Sigmoid colon (tissue), 7 donors: ENCODE measurements at places on chromosomes 16 and 17. TPM values are rescaled to one million over a fixed set of nuclear protein-coding genes. Genes with fewer than 3 reads are reported as not detected.
A peak's percentile ranks its signal among the peaks of the same experiment; 100 is the strongest.

DNA sequence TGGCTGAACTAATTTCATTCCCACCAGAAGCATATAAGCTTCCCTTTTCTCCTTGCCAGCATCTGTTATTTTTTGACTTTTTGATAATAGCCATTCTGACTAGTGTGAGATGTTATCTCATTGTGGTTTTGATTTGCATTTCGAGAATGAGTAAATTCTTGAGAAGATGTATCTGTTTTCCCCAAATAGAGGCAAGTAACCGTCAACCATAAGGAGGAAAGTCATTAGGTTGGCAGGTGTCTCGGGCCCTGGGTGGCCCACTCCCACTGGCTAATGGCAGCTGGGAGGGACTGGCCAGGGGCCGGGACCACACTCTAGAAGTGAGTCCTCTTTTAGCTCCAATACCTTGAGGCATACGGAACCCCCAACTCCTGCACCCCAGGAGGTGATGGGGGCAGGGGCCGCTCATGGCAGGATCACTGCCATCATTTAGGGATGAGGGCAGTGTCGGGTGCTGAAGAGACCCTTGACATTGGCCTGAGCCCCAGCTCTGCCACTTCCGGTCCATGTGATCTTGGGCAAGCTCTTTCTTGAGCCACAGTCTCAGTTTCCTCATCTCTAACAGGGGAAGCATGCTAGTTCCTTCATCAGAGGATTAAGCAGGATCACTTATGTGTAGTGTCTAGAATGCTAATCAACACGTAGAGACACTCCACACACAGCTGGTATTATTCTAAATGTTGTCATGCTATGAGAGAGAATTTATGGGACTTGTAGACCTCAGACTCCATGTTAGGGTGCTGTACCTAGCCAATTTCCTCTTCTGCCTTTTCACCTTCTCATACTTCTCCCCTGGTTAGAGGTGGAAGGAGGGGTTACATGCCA, 44.3 kb downstream of the RGS9 start:
- no peak for DNase-seq

DNA sequence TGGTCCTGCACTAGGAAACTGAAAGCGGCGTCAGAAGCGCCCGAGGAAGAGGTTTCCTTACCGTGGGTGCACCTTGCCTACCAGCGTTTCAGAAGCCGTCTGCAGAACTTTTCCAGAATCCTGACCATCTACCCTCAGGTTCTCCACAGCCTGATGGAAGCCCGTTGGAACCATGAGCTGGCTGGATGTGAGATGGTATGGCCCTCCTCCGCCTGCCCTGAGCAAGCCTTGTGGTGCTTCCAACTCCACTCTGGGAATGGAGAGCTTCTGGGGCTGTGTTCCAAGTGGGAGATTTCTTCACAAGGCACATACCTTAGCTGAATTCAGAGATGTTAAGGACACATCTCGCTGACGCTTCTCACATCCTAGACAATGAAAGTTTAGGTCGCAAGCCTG, 51.8 kb upstream of the ENDOV start:
- peak; percentile 61 for DNase-seq

DNA sequence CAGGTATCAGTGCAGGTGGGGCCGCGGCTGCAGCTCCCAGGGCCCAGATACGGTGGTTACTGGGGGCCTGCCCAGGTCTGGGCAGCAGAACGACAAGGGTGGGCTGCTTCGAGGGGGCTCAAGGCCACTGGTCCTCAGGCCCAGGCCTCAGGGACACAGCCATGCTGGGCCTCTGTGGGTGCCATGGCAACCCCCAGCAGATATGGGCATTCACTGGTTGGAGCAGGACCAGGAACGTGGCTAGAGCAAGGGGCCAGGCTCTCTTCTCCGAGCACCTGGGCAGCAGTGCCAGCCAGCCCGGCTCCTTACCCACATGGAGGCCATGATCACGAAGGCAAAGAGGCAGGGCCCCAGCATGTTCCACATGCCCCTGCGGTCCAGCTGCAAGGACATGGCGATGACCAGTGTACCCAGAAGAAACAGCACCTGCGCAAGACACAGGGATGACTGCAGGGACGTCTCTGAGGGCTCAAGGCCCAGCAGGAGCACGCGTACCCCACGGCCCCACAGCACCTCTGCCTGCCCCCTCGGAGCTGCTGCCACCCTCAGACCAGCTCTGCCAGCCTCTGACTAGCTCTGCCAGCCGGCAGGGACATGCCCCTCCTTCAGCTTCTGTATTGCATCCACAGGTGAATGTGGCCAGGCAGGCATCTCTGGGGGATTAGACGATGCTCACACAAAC, 2.1 kb upstream of the MRPL28 start:
- DNase-seq = no peak

DNA sequence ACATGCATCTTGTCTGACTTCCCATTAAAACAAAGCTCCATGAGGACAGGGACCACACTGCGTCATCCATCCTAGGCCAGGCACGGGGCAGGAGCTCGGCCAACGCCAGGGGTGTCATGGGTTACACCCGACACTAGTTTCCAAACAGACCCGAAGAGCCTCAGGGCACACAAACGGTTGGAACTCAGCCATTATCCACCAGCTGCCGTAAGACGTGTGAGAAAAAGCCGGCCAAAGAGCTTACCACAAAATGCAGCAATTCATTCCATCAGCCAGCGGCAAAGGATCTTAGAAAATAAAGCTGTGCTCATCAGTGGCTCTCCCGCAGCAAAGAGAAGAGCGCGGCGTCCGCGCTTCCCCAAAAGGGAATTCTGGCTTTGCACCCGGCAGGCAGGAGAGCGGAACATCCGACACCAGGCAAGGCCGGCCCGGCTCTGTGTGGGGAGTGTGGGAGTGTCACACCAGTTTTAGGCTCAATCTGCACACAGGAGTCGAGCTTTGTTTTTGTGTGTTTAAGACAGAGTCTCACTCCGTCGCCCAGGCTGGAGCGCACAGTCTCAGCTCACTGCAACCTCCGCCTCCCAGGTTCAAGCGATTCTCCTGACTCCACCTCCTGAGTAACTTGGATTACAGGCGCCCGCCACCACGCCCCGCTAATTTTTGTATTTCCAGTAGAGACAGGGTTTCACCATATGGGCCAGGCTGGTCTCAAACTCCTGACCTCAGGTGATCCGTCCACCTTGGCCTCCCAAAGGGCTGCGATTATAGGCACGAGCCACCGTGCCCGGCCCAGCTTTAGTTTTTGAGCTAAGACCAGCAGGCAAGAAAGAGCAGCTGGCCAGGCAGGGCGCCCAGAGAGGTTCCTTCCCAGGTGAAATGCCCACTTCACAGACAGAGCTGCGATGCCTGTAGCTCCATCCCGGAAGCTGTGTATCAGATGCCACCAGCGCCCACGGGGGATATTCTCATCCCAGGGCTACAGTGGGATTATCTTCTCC, 1.5 kb downstream of the SLC38A8 start:
- DNase-seq = no peak

- DNase-seq = no peak
Observed at GRCh38 chr17:32732296-32732642, 144.7 kb downstream of the MYO1D start.

DNA sequence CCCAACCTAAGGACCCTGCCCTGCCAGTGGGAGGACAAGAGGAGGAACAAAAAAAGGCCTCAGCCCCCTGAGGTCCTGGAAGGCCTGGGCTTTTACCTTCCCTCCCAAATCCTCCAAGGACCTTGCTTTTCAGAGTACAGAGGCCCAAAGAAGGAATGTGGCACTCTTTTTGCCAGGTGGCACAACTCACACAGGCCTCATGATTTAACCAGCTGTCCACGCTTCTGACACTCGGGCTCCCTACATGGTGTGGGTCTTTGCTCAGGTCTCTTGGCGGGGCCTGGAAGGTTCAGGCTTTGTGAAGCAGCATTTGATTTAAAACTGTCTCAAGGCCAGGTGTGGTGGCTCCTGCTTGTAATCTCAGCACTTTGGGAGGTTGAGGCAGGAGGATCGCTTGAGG, 120.6 kb downstream of the ABCC6 start:
- no peak for DNase-seq

DNA sequence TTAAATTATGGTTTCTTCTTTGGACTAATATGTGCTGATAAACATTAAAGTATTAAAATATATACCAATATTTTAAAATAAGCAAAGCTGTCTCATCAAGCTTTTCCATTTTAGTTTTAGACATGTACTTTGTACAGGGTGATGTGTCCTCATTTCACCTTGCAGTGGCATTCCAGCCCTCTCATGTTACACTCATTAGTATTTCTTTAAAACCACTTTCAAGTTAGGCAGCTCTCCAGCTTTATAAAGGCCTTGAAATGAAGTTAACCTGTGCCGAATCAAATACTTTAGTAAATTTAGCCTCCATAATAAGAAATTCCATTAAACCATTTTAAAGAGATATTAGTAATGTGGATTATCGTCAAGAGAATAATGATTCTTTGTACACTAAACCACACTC, 107.6 kb upstream of the HLF start:
- no peak for DNase-seq

GRCh38 chr17:47162013-47162622, 27.0 kb downstream of the CDC27 start:
- DNase-seq = no peak

GRCh38 chr16:88308441-88309173, 74.2 kb upstream of the ZNF469 start:
- DNase-seq = no peak

DNA sequence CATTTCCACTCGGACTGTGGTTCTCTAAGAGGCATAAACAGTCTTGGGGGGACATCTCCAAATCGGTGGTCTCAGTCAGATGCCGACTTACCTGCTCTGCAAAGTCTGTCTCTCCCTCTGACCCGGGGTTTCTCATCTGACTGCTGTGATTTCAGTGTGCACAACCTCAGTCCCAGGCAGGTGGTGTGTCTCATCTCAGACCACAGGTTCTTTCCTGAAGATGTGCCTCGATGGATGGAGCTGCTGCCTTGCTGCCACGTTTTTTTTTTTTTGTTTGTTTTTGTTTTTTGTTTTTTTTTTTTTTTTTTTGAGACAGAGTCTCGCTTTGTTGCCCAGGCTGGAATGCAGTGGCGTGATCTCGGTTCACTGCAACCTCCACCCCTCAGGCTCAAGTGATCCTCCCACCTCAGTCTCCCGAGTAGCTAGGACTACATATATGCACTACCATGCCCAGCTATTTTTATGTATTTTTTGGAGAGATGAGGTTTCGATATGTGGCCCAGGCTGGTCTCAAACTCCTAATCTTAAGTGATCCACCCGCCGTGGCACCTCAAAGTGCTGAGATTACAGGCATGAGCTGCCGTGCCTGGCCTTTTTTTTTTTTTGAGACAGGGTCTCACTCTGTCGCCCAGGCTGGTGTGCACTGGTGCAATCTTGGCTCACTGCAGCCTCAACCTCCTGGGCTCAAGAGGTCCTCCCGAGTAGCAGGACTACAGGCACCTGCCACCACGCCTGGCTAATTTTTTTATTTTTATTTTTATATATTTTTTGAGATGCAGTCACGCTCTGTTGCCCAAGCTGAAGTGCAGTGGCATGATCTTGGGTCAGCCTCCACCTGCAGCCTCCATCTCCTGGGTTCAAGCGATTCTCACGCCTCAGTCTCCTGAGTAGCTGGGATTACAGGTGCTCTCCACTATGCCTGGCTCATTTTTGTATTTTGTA, 15.4 kb downstream of the SPIRE2 start:
- DNase-seq = no peak

DNA sequence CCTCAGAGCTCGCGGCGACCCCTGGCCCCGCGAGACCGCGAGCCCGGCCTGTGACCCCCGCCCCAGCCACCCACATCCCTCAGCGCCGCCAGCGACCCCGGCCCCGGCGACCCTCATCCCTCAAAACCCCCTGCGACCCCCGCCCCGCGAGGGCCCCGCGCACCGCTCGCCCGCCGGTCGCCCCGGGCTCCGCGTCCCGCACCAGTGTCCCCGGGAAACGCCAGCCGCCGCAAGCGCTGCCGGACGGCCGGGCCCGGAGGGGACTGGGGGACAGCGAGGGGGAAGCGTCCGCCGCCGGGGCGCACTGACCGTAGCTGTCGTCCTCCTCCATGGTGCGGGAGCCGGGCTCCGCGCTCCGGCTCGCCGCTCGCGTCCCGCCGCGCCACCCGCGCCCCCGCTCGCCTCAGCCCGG, at the start of gene CYTH1:
Gene CYTH1 (minus strand): TSS at position 381 of the 412 bp plus-strand sequence. CDS start 50 bp downstream, at position 331.
- no peak for DNase-seq

DNA sequence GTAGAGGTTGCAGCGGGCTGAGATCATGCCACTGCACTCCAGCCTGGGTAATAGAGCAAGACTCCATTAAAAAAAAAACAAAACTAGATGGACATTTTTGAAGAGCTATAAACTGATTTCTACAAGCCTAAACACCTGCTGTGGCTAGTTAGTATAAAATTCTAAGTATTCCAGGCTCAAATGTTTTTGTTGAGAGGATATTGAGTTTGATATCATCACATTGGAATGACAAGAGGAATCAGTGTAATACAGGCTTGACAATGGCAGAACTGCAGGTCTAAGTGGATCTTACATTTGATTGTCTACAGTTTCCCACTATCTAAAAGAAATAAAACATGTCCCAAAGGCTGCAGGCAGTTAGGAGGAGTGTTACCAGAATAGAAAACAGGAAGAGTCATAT, 23.9 kb upstream of the DLX3 start:
- DNase-seq = no peak

DNA sequence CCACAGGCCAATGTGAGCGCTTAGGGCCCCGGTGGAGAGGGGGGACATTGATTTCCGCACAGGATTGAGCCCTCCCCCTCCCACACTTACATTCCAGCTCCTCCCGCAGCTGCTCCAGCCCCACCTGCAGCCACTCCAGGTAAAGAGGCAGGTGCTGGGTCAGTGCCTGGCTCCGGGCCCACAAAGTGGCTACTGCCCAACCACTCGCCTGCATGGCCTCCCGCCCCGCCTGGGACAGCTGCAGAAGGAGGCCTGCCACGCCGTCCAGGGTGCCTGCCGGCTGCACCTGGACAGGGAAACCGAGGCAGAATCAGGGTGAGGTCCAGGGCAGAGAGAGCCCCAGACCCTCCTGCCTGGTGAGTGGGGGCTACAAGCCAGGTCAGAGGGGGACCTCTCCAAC, 46.3 kb downstream of the RMI2 start:
- peak; percentile 61 for DNase-seq

- no peak for DNase-seq
Observed at GRCh38 chr17:57966246-57966645, 11.0 kb upstream of the CUEDC1 start.

DNA sequence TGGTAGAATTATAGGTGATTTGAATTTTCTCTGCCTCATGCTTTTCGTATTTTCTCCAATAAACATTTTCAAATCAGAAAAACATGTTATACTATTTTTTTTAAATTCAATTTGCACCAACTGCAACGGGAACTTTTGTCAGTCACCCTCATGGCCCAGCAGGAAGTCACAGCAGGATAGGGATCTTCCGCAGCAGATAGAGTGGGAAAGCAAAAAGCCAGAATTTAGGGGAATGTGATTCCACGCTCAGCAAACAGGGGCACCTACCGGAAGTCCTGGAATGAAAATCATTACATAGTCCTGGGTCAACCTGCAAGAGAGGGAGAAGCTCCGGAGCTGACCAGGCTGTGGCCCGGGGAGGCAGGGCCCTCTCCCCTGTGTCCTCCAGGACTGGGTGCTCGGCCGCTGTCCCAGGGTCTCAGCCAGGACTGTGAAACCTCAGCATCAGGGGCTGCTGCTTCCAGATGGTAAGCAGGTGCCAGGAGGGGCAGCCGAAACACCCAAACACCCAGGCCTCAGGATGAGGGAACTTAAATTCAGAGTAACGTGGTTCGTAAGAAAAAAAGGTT, 3.9 kb downstream of the SLC47A2 start:
- no peak for DNase-seq

The FZD2 gene
- 2.5 TPM for total RNA-seq

The TUBB3 gene
- 35.0 TPM for total RNA-seq

The MAP2K6 gene
- 1.8 TPM for total RNA-seq

The XYLT2 gene
- 18.1 TPM for total RNA-seq
